ENCODE measurements at places on chromosomes 16 and 17.

GRCh38 chr17:28574526-28574925 lies 2.2 kb downstream of the ALDOC start:
- H3K27ac ChIP-seq: no peak overlapping the region
- no peak overlapping the region for H3K4me3 ChIP-seq
- no peaks in the 10 kb centered on the region for H3K27me3 ChIP-seq
- peaks cover 43% of the 10 kb centered on the region for H3K4me1 ChIP-seq

DNA sequence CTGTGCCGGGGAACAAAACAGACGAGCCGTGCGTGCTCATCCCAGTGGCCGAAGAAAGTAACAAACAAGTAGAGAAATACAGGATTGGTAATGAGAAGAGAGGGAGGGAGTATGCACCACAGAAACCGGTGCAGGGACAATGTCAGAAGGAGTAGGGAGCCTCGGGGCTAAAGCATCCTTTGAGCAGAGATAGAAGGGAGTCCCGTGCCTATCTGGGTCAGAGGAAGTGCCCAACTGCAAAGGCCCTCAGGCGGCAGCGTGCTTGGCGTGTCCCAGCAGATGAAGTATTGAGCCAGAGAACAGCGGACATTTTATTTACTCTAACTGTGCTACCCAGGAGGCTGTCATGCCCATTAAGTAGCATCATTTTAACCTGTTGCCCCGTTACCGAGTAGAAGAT lies 114.9 kb upstream of the CACNG5 start:
- H3K4me3 ChIP-seq: no peak overlapping the region
- no peaks in the 10 kb centered on the region for H3K36me3 ChIP-seq
- no peak for DNase-seq
- H3K27ac ChIP-seq: no peak overlapping the region

DNA sequence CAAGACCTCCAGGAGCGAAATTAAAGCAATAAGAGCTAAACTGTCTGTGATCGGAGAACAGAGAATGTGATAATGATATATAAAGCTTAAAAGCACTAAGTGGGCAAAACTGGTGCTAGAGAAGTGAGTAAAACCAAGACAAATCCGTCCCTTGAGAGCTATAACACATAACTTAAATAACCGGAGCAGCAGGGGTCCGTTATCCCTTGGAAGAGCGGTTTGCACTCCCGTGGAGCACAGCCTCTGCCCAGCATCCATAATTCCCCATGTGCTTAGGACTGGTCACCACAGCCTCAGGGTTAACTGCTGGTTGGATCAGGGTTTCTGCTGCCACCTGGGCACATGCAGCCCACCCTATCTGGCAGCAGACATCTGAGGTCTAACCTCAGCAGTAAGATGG lies 489.0 kb downstream of the NPIPA7 start:
- no peak overlapping the region for H3K4me3 ChIP-seq
- H3K27ac ChIP-seq: no peak overlapping the region
- no peaks in the 10 kb centered on the region for H3K36me3 ChIP-seq
- H3K27me3 ChIP-seq: peaks cover 54% of the 10 kb centered on the region

DNA sequence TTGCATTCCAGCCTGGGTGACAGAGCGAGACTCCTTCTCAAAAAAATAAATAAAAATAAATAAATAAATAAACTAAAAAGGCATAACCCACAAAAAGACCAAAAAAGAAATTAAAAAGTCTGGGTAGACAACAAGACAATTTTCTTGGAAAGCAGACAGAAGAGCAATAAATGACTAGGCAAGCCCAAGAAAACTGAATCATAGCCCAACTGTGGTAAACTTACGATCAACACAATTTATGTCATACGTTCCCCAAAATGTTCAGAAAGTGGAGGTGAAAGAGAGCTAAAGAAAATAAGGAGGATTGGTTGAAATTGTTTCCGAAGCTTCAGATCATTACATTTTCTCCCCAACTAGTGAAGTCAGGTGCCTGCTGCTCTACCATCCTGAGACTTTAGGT lies 31.3 kb upstream of the C17orf78 start:
- H3K27me3 ChIP-seq: no peaks in the 10 kb centered on the region
- peaks cover 7% of the 10 kb centered on the region for H3K36me3 ChIP-seq
- no peak overlapping the region for H3K4me3 ChIP-seq

DNA sequence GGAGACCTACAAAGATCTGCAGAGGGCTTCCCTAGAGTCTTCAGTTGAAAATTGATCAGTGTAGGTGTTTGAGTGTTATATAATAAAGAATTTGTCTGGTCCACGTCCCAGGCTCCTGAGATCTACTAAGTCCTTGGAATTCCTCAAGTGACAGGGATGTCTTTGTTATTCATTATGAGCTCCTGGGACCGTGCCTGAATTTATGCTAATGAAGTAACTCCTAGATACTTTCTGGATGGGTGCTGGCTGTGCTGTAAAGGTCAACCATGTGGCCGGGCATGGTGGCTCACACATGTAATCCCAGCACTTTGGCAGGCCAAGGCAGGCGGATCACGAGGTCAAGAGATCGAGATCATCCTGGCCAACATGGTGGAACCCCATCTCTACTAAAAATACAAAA lies 43.7 kb downstream of the CDC27 start:
- no peak overlapping the region for H3K4me3 ChIP-seq
- H3K27me3 ChIP-seq: no peaks in the 10 kb centered on the region
- H3K27ac ChIP-seq: no peak overlapping the region

GRCh38 chr17:42563950-42564349 lies 2.0 kb downstream of the COASY start:
- no peaks in the 10 kb centered on the region for H3K27me3 ChIP-seq
- no peak for DNase-seq
- peaks cover 21% of the 10 kb centered on the region for H3K36me3 ChIP-seq
- peak overlapping the region; percentile 89 for H3K4me3 ChIP-seq

GRCh38 chr17:18247613-18248001 lies 10.9 kb downstream of the FLII start:
- H3K4me3 ChIP-seq: no peak overlapping the region
- no peak for DNase-seq
- no peak overlapping the region for H3K27ac ChIP-seq
- peaks cover 44% of the 10 kb centered on the region for H3K36me3 ChIP-seq

GRCh38 chr16:85708338-85708737 lies 19.6 kb upstream of the GINS2 start:
- H3K4me3 ChIP-seq: no peak overlapping the region
- H3K27ac ChIP-seq: no peak overlapping the region
- H3K27me3 ChIP-seq: no peaks in the 10 kb centered on the region

DNA sequence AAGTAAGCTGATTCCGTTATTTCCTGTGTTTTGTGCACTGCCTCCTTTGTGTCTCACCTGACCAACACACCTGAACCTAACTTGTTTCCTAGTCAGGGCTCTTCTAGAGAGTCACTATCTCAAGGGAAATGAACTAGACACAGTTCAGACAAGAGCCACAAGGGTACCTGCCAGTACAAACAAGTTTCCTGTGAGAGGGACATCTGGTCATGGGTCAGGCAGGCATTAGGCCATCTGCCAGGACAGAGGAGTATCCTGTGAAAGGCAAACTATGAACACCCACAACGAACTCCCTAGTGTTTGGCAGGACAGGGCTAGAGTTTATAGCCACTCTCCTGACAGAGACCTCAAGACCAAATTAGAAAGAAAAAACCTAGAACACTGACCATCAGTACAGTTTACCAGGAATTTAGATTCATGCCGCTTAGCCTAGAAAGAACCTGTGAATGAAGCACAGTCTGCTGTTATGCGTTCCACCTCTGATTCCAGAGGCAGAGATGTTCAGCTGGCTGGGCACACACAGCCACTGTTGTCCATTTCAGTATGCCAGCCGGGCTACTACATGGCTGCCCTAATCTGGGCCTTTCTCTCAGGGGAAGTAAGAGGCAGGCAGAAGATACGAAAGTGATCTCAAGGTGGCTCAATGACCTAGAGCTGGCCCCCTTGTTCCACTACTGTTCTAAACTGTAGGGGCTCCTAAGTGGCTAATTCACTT lies 20.7 kb upstream of the GLG1 start:
- no peak overlapping the region for H3K27ac ChIP-seq
- peaks cover 78% of the 10 kb centered on the region for H3K36me3 ChIP-seq

DNA sequence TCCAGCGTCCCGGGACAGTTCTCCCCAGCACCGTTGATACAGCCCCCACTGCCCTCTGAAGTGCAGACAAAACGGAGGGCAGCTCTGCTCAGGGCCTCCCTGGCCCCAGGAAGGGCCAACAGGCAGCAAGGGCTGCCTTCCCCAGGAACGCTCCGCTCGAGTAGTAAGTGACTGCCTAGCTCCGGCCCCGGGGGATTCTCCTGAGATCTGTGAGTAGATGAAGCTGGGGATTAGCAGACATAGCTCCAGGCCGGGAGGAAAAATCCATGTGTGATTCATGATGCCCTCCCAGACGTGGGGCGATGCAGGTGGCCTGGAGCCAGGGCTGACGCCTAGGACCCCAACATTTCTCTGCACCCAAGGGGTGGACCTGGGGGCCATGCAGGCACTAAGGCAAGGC lies 85.3 kb downstream of the ENGASE start:
- no peak for DNase-seq
- H3K36me3 ChIP-seq: no peaks in the 10 kb centered on the region
- H3K4me1 ChIP-seq: peaks cover 8% of the 10 kb centered on the region
- no peak overlapping the region for H3K4me3 ChIP-seq
- H3K27ac ChIP-seq: no peak overlapping the region
- H3K27me3 ChIP-seq: peaks cover 9% of the 10 kb centered on the region

DNA sequence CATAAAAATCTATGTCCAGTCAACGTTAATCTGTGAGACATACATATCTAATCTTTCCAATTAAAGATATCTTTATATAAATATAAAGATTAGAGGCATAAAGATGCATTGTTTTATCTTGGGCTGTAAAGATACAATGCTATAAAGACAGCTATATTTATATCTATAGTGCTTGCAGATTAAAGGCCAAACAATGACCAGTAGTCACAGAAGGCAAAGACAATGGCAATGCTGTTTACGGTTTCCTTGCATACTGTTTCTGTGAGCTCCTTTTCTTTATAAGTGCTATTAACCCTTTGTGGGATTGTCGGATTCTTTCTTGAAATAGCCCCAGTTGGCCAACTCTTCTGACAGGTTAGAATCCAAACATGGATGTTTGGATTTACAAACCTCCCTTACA lies 85.5 kb upstream of the SALL1 start:
- peaks cover 2% of the 10 kb centered on the region for H3K36me3 ChIP-seq
- H3K27me3 ChIP-seq: no peaks in the 10 kb centered on the region
- H3K4me3 ChIP-seq: no peak overlapping the region
- H3K4me1 ChIP-seq: no peaks in the 10 kb centered on the region
- no peak overlapping the region for H3K27ac ChIP-seq
- no peak for DNase-seq

GRCh38 chr17:73311781-73312641 lies at the start of gene CDC42EP4:
Gene CDC42EP4 (minus strand): TSS chr17:73312001. CDS start chr17:73286500, 25,501 bp downstream.
- peaks cover 17% of the 10 kb centered on the region for H3K4me1 ChIP-seq
- H3K27ac ChIP-seq: no peak within 1 kb of the TSS
- H3K4me3 ChIP-seq: peak within 1 kb of the TSS; percentile 82
- peak; percentile 63 for DNase-seq

GRCh38 chr16:20952139-20952920 lies 51.8 kb downstream of the LYRM1 start:
- DNase-seq: no peak
- H3K4me1 ChIP-seq: no peaks in the 10 kb centered on the region
- peaks cover 7% of the 10 kb centered on the region for H3K27me3 ChIP-seq

GRCh38 chr16:2987286-2987685 lies 7.0 kb upstream of the PKMYT1 start:
- no peaks in the 10 kb centered on the region for H3K4me1 ChIP-seq
- no peaks in the 10 kb centered on the region for H3K27me3 ChIP-seq
- no peak for DNase-seq
- peaks cover 2% of the 10 kb centered on the region for H3K36me3 ChIP-seq
- no peak overlapping the region for H3K27ac ChIP-seq

GRCh38 chr17:8836821-8837562 lies 30.5 kb downstream of the PIK3R6 start:
- no peaks in the 10 kb centered on the region for H3K27me3 ChIP-seq
- H3K36me3 ChIP-seq: peaks cover 6% of the 10 kb centered on the region
- no peak for DNase-seq
- no peak overlapping the region for H3K27ac ChIP-seq
- H3K4me3 ChIP-seq: no peak overlapping the region

GRCh38 chr16:57468346-57468745 lies 5.9 kb downstream of the POLR2C start:
- peaks cover 28% of the 10 kb centered on the region for H3K4me1 ChIP-seq
- no peaks in the 10 kb centered on the region for H3K27me3 ChIP-seq
- DNase-seq: no peak
- peaks cover 59% of the 10 kb centered on the region for H3K36me3 ChIP-seq
- H3K4me3 ChIP-seq: no peak overlapping the region

- no peak overlapping the region for H3K4me3 ChIP-seq
- H3K4me1 ChIP-seq: peaks cover 20% of the 10 kb centered on the region
- peaks cover 12% of the 10 kb centered on the region for H3K27me3 ChIP-seq
Observed at GRCh38 chr17:17414341-17414805, 62.4 kb upstream of the MED9 start.

DNA sequence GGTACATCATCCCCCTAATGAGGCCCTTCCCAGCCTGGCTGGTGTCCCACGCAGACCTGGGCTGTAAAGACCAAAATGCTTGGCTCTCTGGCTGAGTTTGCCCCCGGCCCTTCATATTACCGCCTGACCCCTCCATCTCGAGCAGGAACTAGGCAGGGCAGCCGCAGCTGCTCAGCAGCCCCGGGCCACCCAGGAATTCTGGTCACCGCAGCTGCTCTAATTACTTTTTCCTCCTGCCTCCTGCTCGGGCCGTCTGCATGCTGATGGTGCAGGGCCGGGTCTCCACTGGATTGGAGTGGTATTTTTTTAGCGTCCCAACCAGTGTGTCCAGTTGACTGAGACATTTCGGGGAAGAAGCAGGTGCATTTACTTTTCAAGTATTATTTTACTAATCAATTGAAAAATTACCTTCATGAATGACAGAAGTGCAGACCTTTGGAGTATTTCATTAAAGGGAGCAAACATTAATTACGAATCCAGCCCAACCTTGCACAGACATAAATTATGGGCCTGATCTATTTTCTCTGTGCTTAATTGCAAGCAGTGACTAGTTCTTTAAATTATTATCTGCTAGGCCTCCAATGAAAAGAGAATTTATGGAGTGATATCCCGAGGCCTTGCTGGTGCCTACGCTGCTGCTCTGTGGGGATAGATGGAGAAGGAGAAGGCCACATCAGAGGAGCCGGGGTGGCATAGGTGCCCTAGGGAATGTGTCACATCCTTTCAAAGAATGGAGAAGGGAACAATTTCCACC lies 176.2 kb downstream of the CYLD start:
- H3K36me3 ChIP-seq: no peaks in the 10 kb centered on the region
- H3K27me3 ChIP-seq: peaks cover 71% of the 10 kb centered on the region
- H3K4me3 ChIP-seq: no peak overlapping the region
- no peaks in the 10 kb centered on the region for H3K4me1 ChIP-seq
- DNase-seq: no peak

- peak overlapping the region; percentile 97 for H3K4me3 ChIP-seq
- H3K4me1 ChIP-seq: peaks cover 63% of the 10 kb centered on the region
- no peaks in the 10 kb centered on the region for H3K27me3 ChIP-seq
- DNase-seq: no peak
- peak overlapping the region; percentile 93 for H3K27ac ChIP-seq
- H3K36me3 ChIP-seq: peaks cover 20% of the 10 kb centered on the region
Observed at GRCh38 chr17:63552211-63552610, 1.9 kb downstream of the DCAF7 start.
